ENCODE measurements at places on chromosomes 2 and 18.

GRCh38 chr2:238418196-238418998, 8.3 kb upstream of the ASB1 start:
- no peak for DNase-seq

DNA sequence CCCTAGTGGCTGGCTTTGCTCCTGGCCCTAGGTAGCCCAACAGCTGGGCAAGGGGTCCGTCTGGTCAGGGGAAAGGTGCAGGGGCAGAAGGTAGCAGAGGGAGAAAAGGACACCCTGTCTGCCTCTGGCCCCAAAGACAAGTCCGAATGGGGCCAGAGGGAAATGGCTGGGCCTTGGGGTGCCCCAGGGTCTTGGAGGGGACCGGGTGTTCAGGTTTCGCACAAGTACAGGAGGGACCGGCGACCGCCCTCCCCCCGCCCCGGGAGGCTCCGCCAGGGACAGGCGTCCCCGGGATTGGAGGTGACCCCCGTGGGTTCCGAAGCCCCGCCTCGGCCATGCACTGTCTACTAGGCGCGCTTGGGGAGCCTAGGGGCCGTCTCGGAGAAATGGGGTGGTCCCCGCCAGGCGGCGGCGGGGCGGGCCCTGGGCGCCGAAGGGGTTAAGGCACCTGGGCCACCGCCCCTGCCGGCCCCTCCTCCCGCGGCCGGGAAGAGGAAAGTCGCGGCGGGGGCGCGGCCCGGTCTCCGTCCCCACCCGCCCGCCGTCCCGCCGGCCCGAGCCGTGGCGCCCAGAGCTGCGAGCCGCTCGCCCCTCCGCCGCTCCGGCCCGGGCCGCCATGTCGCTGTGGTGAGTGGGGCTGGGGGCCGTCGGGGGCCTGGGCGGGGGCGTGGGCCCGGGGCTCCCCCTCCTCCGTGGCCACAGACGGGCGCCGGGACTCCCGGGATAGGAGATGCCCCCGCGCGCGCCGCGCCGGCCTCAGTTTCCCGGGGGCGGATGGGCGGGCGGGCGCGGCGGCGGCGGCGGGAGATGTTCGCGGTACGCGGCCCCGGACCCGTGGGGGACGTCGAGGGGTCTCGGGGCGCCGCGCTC, at the start of gene B3GNT7:
B3GNT7 (plus strand) TSS at position 523 of the 870 bp plus-strand sequence; CDS start at position 617, 94 bp downstream.
- DNase-seq = peak; percentile 62

DNA sequence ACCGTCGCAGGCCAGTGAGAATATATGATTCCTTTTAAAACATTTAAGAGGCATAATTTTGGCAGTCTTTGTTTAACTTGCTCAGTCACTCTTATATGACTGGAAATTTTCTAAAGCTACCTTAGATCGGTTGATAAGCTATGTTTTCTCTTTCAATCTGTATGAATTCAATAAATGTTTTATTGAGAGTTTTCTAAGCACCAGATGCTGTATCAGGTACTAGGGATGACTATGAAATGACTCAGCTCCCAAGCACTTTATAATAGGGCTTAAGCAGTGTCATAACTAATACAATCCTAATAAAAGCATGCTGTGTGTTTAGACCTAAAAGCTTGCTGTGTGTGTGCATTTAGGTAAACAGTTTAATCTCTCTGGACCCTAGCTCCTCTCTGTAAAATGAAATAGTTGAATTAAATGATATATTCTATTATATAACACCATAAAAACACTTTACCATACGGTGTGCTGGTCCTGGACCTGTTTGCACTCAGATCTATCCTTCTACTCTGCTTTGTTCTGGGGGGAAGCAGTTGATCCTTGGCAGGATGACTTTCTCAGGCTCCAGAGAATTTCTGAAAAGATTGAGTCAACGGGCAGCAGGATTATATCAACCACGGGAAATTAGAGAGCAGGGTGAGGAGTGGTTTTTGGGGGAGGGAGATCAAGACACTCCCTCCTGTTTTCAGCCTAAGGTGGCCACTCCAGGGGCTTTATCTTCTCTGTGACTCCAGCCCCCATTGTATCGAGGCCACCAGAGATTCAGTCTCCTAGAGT, 26.1 kb upstream of the SLC38A11 start:
- DNase-seq = no peak

DNA sequence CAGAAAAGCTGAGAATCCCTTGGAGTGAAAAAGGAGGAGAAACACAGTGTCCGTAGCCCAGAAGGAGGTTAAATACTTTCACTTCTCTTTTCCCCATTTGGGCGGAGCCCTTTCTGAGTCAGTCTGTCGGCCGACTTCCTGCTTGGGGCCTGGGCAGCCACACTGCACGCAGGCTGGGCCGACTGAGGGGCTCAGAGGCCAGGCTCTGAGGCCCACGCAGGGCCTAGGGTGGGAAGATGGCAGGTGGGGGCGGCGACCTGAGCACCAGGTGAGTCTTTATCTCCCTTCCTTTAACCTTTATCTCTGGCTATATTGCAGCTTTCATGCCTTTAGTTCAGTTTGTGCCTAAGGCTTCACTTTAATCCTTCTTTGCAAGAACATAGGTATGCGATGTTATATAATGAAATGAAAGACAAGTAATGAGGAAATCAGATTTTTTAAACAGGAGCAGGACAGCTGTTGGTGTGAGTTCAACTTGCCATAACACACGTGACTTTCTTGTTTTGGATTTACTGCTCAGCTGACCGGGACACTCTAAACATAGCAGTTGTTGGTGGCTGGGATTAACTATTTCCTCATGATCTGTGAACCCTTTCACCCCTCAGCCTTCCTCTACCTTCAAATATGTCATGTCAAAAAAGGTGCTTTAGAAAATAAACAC, at the start of gene SP100:
SP100 (plus strand) TSS at position 141 of the 661 bp plus-strand sequence; CDS start at position 237, 96 bp downstream.
- DNase-seq = peak; percentile 91

GRCh38 chr2:227115761-227116160, 48.2 kb downstream of the COL4A4 start:
- DNase-seq = no peak

GRCh38 chr2:127678991-127679390, 3.7 kb upstream of the LIMS2 start:
- DNase-seq = no peak

DNA sequence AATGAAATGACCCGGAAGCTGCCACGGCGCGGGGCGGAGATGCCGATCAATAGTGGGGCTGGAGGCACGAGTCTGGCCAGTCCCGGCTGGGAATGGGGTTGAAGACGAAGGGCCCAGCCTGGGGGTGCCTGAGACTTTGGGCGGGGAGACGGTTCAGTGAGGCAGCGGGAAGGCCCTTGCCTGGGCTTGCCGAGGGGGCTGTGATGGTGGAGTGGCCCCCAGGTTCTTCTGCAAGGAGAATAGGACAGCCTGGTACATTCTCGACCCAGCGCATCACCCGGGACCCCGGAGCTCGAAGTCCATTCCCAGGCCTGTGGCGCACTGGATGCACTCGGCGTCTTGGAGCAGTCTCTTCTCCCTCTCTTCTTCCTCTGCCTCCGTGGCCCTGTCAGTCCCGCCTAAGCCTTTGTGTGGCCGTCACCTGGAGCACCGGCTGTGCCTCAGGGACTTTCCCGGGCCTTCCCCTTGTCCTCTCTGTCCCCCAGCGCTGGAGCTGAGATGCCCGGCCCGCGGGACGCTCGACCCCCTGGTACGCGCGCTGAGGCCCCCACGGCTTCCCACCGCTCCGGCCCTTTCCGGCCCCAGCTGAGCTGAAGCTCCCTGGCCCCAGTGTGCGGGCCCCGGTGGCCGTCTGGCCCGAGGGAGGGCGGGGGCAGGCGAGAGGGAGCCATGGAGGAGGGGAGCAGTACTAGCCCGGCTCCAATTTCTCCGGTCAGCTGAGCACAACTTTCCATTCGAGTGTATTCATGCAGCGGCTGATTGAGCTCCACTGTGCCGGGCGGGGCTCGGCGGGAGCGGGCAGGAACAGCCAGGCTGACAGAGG, 8.0 kb downstream of the SIX3 start:
- no peak for DNase-seq

- no peak for DNase-seq
These were observed 214.5 kb downstream of the ZBTB7C start for GRCh38 chr18:48194591-48195181.

GRCh38 chr2:227482638-227483340, 10.8 kb downstream of the AGFG1 start:
- DNase-seq = peak; percentile 43

- no peak for DNase-seq
These were observed 52.5 kb upstream of the STPG4 start for GRCh38 chr2:47207614-47208013.

DNA sequence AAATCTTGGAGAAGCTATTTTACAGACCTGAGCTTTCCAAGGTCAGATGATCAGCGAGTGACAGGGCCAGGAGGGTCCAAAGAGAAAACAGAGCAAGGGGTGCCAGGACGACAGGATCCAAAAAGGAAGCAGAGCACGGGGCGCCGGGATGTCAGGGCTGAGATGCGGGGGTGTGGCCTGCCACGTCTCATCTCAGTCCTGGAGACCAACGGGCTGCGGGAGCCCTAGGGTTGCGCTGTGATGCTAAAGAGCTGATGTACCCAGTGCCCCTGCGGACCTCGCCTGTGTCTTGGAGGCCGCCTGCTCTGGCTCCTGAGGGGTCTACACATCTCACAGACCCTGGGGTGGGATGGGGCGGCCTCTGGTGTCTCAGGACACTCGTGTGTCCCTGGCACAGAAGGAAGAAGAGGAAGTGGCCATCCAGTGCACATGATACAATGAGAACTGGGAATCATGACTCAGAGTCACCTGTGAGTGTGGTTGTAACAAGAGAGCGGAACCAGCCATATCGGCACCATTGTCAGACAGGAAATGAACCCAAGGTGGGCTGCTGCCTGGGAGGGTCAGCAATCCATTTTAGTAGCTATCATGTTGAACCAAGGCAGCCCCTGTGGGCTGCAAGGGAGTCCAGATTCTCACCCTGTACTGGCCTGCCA, 97.8 kb downstream of the MYT1L start:
- no peak for DNase-seq
